ENCODE measurements at places on chromosomes 2 and 18.

DNA sequence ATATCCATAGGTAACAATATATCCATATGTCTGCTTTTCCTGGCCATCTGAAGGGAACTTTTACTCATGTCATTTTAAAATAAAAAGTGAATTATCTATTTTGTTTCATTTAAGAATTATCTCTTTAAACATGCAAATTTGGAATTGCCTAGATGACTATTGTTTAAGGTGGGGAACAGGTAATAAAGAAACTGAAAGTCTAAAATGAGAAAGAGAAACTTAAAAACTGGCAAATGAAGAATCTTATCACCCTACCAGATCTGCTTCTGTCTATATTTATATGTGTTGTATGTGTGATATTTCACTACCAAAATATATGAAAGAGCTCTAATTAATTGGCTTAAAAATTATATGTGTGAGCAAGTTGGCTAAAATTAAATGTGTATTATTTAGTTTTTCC lies 243.2 kb upstream of the KCNH7 start:
- no peak for DNase-seq

DNA sequence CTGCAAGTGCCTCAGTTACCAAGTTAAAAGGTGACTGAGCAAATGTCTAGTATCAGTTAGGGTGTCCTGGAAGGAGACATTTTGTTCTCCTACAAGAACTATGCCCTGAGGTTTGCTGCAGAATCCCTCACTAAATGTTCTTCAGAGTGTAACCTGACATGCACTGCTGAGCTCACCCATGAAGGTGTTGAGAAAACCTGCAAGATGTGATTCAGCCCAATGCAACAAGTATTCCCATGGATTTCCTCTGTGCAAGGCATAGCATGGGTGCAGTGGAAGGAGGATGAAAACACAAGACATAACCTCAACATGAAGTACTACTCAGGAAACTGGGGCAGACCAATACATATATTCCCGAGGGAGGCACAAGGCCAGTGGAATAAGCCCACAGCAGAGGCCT lies 15.4 kb upstream of the UGT1A8 start:
- DNase-seq, result no peak

DNA sequence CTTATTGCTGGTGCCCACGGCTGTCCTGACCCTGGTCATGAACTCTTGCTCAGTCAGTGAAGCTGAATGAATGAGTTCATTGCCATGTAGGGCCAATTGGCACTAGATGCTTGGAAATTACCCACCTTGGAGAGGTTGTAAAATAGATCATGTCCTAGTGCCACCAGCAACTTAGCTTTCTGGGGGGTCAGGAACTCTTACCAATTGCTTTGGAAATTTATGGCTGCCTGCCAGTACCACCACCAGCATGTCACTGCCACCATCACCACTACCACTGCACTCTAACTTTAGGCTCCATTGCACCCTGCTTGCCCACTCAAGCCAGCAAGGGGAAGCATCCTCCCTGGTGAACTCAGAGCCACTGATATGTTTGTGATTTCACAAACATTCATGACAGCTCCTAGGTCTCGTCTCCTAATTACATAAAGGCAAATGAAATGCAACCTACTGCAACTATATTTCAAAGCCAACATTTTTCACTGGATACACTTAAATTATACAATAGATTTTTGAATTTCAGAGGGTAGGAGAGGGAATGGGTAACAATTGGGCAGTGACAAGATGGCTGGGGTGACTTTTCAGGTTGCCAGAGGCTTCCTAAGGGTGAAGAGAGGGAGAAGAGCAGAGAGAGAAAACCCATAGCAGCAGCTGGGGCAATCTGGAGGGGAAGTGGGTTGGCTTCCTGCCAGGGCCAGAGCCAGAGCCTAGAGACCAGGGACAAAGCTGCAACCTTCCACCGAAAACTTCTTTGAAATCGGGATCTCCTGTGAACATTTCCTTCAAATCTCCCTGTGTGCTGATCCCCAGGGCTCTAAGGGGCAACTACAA lies 3.5 kb upstream of the EMILIN1 start:
- no peak for DNase-seq

DNA sequence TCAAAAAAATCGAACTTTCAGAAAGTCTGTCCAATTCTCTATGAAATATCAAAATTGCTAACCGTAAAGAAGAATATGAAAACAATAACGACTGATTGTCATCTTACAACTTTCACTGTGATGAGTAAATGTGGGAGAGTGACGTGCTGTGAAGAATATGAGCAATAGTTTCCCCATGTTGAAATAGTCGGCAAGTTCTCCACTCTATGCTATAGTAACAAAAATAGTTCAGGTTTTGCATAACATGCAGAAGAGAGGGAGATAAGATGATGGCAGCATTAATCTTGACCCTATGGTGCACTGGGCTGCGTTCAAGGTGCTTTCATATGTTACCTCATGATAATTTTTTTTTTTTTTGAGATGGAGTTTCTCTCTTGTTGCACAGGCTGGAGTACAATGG lies 196.8 kb upstream of the CYRIA start:
- DNase-seq, result no peak

- no peak for DNase-seq
Measured at GRCh38 chr2:53770264-53770663, 2.7 kb downstream of the CHAC2 start.

DNA sequence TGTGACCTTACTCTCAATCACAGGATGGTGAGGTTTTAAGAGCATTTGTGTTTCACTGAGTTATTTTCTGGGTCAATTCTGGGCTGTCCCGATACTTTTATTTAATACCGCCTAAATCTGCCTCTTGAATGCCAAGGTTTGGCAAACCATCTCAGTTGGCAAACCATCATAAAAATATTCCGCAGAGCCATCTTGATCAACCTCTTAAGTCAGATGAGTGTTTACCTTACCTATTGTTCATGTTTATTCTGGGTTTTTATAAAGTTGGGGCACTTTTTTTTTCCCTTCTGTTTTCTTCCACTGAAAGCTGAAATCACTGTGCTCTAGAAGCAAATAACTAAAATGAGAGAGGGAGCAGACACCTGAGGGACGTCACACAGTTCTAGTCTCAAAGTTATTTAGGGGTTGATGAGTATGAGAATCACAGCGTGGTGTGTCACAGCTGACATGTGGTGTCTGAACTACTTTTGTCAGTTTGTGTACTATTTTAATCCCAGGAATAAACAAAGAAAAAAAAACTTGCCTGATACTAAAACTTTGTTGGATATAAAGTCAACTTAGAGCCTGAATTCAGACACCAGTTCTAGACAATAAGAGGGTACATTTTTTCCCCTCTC lies 48.6 kb downstream of the ETAA1 start:
- DNase-seq, result no peak

DNA sequence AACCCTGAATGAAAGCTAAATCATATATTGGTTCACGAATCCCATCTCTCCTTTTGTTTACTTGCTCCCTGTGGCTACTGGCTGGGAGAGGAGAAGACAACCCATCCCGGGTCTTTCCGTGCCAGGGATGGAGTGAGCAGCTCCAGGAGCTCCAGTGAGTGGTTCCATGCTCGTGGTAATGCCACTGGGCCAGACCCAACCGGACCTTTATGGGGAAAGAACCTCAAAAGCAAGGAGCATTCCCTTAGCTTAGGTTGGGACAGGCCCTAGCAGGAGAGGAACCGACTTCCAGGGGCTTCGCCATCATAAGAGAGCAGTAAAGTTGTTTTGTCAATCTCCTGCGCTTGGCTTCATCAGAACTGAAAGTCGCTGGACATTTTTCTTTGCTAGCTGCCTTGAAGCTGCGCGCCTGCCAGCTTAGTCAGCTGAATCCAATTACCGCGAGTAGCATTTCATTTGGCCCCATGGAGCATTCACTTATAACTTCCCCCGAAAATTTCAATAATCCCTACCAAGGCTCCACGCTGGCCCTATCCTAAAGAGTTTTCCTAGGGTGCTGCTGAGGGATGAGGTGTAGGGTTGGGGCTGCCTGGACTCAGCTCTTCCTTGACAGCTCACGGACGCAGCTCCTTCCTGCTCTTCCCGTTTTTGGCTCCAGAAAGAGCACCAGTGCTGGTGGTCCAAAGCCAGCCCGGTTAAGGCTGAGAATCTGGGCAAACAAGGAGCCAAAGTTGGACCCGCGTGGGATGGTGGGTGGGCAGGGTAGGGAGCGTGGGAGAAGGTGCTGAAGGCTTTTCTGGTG lies 4.9 kb downstream of the HOXD3 start:
- no peak for DNase-seq

- DNase-seq, result no peak
Measured at GRCh38 chr18:35236571-35237363, 4.1 kb upstream of the ZNF397 start.

DNA sequence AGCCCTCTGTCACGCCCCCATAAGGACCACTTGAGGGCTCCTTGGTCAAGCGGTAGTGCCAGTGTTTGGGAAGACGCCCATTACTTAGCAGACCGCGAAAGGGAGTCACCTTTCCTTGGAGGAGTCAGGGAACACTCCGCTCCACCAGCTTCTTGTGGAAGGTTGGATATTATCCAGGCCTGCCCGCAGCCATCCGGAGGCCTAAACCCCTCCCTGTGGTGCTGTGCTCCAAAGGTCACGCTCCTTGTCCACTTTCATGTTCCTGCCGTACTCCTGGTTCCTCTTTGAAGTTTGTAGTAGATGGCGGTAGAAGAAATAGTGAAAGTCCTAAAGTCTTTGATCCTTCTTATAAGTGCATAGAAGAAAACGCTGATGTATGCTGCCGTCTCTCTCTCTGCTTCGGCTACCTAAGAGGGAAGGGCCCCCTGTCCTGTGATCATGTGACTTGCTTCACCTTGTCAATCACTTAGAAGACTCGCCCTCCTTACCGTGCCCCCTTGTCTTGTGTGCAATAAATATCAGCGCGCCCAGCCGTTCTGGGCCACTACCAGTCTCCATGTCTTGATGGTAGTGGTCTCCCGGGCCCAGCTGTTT lies 1.7 kb upstream of the CATIP start:
- no peak for DNase-seq

- no peak for DNase-seq
Measured at GRCh38 chr2:40341198-40341597, 110.7 kb downstream of the SLC8A1 start.

DNA sequence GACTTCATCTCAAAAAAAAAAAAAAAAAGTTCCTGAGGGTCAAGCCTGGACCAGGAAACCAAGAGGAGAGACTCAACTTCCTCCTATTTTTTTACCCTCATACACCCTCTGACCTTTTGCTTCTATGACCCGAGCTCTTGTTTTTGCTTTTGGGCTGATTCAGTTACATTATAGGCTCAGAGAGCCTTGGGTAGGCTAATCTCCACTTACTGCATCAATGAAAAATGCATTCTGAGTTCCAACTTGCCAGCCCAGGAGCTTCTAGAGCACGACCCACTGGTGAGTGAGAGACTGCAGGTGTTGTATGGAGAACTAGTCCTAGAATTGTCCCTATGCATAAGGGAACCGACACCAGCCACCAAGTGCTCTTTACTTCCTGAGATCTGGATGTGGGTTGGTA lies 91.1 kb downstream of the CABLES1 start:
- no peak for DNase-seq

GRCh38 chr2:70145851-70146739 lies 44.7 kb downstream of the C2orf42 start:
- DNase-seq, result no peak

GRCh38 chr2:98623657-98624056 lies 15.3 kb downstream of the UNC50 start:
- DNase-seq, result no peak

GRCh38 chr2:158043181-158043948 lies 58.3 kb upstream of the UPP2 start:
- no peak for DNase-seq

GRCh38 chr2:146415291-146415690 lies 1429.5 kb upstream of the ACVR2A start:
- DNase-seq, result no peak

- DNase-seq, result no peak
Measured at GRCh38 chr2:72933646-72934151, 16.4 kb downstream of the EMX1 start.

- peak; percentile 7 for DNase-seq
Measured at GRCh38 chr2:105557021-105557920, 158.4 kb upstream of the FHL2 start.

DNA sequence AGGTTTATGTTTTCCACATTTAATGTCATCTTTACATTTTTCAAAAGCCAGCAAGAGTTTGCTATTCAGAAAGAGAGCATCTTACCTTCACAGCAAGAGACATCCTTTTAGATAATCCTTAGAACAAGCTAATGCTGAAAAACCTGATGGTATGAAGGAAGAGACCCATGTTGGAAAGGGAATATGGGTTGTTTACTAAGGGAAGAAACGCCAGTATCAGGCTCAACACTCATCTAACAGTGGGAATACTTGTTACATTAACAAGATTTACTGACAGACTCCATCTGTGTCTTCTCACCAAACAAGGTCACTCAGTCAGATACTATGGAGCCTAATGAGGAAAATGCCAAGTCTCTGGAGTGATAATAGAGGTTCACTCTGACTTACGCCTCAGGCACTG lies 1474.1 kb upstream of the SLC39A10 start:
- no peak for DNase-seq

DNA sequence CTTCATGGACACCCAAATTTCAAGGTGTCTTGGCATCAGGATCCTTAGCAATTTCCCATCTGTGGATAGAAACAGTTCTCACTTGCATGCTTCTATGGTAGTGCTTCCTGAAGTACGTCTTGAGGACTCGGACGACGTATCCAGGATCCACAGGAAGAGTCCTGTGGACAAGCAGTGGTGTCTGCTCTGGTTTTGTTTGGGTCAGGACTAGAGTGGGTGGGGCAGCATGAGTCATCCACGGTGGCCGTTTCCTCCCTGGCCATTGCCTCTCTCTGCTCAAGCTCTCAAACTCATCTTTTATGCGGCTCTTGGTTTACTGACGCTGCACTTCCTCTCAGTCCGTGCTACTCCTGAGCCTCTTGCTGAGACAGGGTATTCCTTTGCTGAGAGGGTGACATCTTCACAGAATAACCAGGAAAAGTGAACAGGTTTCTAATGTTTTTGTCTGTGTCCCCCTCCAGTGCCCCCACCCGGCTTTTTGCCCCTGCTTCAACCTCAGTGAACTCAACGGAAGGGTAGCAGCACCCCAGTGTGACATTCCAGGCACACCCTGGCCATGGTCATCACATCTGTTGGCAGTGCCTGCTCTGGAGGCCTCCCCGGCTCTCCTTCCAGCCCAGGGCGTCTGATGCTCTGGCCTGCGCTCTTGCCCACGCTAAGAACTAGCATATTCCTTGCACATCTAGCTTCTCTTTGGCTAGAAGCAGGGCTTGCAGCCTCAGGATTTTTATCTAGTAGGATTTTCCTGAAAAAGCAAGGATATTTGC lies 62.2 kb downstream of the ARMC9 start:
- no peak for DNase-seq

DNA sequence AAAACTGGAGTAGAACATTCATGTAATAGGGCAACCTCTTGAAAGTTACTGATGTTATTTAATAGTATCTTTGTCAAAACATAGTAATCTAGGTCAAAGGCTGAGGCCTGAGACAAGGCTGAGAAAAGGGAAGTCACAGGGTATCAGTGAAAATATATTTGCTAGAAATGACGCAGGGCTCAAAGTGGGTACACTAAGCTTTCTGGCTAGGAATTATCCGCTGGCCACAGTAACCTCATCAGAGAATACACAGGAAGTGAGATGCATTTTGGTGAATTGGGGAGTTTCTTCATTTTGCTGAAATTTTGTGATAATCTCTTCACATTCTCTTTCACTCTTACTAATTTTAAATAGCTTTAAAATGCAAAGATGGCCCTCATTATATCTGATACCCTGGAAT lies 206.8 kb downstream of the OTX1 start:
- DNase-seq, result no peak

Data from anterior cingulate cortex (tissue), 58 donors.